Stimulated activated CD8-positive, alpha-beta memory T cell treated with anti-CD3 and anti-CD28 coated beads, Interleukin-15, amount 100 ng/mL, for 24 hours (primary cell): ENCODE measurements at places on chromosomes 2 and 18.

DNA sequence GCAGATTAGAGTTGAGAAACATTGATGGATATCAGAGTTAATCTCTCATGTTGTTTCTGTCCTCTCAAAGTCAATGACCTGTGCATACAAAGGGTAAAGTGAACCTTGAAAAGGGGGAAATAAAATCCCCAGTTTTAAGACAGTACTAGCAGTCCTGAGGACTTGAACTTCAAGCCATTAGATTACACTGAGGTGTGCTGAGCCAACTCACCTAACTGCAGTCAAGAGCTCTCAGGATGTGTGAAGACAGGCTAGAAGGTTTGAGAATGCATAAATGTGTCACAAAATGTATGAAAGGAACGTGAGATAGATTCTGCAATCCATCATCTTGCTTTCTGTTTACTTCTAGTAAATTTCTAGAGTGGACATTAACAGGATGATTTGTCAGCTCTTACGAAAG, 35.5 kb downstream of the DOCK10 start:
- no peak for DNase-seq

- no peak for DNase-seq
Measured at GRCh38 chr2:154836632-154837031, 138.1 kb downstream of the KCNJ3 start.

GRCh38 chr2:127653421-127654083, 7.6 kb downstream of the GPR17 start:
- no peak for DNase-seq

DNA sequence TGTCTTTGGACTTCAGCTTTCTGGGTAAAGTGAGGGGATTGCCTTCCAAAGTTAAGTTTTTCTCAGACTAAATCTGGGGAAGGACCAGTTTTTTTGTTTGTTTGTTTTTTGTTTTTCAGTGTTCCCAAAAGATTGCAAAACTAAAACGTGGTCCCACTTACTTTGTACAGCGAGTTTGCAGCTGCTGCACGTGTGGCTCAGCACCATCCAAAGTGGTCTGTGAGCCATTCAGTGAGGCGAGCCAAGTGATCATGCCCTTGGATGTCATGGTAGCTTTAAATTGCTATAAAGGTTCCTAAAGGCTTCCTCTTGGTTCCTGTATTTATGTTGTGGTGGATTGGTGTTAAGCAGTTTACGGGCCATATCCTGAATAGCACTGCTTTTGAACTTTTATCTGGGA, 23.0 kb downstream of the TET3 start:
- DNase-seq, result no peak

- no peak for DNase-seq
Measured at GRCh38 chr18:34928088-34928753, 113.0 kb upstream of the MAPRE2 start.

DNA sequence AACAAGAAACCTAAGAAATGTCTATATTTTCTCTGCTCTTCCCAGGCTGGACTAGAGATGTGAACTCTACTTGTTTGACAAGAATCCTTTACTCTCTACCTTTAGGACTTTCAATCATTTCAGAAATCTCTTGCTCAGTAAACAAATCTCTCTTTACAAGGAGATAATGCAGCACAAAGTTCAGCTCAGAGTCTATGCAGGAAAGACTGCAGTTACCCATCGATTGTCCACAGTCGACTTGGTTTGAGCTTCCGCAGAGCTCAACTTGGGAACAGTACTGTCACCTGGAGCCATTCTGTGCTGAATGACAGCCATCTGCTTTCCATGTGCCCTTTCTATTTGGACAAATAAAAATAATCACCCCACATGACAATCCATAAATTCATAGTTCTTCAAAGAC, 259.7 kb upstream of the STON1 start:
- DNase-seq, result no peak

DNA sequence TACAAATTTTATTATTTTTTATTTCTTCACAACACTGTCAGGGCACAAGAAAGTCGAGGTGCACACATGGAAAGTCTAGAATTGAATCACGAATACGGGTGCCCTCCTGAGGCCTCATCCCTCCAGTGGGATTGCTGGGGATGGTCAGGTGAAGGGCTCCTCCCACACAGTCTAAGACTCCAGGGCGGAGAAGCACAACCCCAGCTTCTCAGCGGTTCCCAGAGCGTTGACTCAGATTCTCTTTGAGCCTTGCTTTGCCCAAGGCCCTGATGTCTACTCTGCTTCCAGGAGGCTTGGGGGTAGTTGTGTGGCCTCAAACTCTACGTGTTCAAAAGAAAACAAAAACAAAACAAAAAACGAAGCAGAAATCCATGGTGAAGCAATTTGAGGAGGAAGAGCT, 108.4 kb downstream of the LYPD6B start:
- DNase-seq, result no peak

- DNase-seq, result no peak
Measured at GRCh38 chr2:240298117-240298790, 137.2 kb upstream of the GPC1 start.

- DNase-seq, result no peak
Measured at GRCh38 chr2:22697054-22697788, 687.8 kb upstream of the KLHL29 start.

DNA sequence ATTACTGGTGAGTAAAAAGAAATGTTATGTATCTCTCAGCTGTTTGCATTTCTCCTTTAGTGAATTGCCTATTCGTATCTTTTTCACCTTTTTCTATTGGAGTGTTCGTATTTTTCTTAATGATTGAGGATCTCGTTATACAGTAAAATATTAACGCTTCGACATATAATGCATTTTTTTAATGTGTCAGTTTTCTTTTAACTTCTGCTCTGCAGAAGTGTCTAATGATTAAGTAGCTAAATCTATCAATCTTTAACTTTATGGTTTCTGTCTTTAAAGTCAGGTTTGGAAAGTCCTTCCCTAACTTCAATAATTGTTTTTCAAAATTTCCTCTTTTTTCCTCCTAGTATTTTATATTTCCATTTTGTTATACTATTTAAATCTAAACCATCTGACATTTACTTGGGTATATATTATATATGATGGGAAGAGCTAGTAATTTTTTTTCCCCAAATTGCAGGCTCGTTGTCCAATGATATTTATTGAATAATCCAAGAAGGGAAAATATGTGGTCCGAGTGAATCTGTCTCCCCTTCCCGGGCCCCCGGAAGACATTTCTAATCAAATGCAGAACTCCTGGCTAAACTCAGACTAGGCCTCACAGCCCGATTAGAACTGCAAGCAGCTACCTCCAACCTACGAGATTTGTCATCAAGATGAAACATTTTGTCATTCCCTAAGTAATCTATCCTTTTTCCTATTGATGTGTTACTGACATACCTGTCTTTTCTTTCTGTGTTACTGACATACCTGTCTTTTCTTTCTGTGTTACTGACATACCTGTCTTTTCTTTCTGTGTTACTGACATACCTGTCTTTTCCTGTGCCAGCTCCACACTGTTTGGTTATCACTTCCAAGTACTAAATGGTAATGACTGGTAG, 17.2 kb downstream of the PCBP1 start:
- no peak for DNase-seq

GRCh38 chr18:39772155-39772919, 2182.7 kb upstream of the PIK3C3 start:
- DNase-seq, result no peak

DNA sequence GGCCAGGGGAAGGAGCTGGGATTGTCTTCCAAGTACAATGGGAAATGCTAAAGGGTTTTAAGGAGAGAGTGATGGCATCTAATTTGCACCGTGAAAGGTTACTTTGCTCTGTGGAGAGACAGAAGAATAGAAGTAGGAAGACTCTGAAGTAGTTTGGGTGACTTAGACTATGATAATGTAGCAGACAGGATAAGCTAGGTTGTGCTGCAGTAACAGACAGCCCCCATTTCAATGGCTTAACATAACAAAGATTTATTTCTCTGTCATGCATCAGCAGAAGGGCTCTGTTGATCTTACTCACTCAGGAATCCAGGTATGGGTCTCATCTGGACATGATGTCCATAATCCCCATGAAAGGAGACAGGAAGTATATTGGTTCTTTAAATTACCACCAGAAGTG, 26.4 kb downstream of the GNLY start:
- DNase-seq, result no peak
